Upper lobe of right lung (tissue), 1 donor: ENCODE measurements at places on chromosomes 12 and 14. TPM values are rescaled to one million over a fixed set of nuclear protein-coding genes. Genes with fewer than 3 reads are reported as not detected.

The CMA1 gene
- 1.4 TPM for total RNA-seq

DNA sequence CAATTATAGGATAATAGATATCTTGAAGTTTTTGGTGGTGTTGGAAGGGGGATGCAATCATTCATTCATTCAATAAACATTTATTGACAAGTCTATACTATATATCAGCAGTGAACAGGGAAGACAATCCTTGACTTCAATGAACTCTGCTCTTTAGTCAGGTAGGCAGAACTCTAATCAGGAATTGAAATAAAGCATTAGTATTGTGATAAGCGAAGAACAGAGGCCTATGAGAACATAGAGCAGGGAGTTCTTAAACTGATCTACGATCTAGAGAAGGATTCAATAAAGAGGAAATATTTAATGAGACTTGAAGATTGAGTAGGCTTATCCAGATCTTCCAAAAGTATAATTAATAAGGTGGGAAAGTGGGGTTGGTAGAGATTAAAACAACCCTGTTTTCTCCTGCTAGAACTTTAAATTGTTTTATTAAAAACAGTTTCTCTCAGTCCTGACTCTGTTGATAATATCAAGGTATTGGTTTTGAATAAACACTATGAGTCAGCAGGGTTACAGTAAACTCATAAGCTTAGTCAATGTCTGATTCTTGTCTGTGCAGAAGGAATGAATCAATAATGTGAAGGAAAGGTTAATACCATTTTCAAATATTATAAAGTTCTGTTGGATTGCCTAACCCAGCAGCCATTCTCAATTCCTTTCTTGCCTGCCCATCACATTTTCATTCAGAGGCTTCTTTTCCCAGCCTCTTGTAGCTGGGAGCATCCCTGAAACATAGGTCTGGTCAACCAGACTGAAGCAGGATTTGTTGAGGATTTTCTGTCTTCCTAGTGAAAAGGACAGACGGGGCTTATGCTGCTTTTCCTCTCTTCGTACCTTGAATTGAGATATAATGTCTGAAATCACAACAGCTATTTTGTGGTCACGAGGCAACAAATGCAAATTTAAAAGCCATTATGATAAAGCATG is 38.9 kb upstream of the KTN1 start:
- no peaks in the 10 kb centered on the region for H3K27me3 ChIP-seq
- DNase-seq: no peak
- no peak overlapping the region for H3K4me3 ChIP-seq
- no peak overlapping the region for H3K27ac ChIP-seq

- H3K27me3 ChIP-seq: peaks cover 9% of the 10 kb centered on the region
- H3K27ac ChIP-seq: no peak overlapping the region
- no peak for DNase-seq
These were observed 5.4 kb upstream of the NGB start for GRCh38 chr14:77276295-77276935.

The PMEL gene
- 4.9 TPM for total RNA-seq

- H3K36me3 ChIP-seq: no peaks in the 10 kb centered on the region
- H3K27me3 ChIP-seq: no peaks in the 10 kb centered on the region
- no peaks in the 10 kb centered on the region for H3K4me1 ChIP-seq
- H3K4me3 ChIP-seq: no peak overlapping the region
- no peak overlapping the region for H3K27ac ChIP-seq
These were observed 2.3 kb downstream of the CLECL1 start for GRCh38 chr12:9730591-9730990.

The GALNT4 gene
- 7.8 TPM for total RNA-seq

The PLCZ1 gene
- not detected for total RNA-seq

DNA sequence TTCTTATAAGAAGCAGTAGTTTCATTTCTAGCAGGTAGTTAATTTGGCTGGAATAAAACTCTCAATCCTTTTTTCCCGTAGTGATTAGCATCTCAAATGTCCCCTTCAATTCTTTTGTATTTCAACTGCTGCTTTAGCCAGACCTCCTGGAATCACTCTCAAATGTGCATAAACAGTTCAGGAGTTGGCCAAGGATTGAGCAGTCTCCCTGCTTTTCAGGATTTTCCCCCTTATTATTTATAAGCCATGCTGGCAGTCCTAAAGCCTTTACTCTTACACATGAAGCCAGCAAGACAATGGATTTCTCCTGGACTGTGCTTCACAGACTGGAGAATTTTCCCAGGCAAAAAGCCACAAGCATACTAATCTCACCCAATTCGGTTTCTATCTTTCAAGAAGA is 950.1 kb downstream of the VRK1 start:
- H3K27ac ChIP-seq: no peak overlapping the region
- no peaks in the 10 kb centered on the region for H3K27me3 ChIP-seq
- no peak overlapping the region for H3K4me3 ChIP-seq

DNA sequence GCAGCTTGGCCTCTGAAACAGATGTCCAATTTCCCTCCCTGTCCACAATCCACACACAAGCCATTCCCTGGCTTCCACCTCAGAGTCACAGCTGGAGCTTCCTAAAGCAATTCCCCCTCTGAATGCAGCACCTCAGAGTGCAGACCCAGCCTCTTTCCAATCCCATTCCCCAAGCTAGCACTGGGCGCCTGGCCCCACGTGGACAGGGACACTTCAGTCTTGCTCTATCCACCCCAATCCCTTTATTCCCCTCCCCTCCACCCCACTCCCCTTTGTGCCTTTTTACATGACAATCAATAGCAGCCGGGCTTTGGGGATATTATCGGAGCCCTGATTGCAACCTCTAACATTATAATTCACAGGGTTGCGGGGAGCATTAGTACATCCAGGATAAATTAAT is 292.6 kb downstream of the TTC8 start:
- no peaks in the 10 kb centered on the region for H3K4me1 ChIP-seq
- DNase-seq: no peak
- H3K36me3 ChIP-seq: no peaks in the 10 kb centered on the region

DNA sequence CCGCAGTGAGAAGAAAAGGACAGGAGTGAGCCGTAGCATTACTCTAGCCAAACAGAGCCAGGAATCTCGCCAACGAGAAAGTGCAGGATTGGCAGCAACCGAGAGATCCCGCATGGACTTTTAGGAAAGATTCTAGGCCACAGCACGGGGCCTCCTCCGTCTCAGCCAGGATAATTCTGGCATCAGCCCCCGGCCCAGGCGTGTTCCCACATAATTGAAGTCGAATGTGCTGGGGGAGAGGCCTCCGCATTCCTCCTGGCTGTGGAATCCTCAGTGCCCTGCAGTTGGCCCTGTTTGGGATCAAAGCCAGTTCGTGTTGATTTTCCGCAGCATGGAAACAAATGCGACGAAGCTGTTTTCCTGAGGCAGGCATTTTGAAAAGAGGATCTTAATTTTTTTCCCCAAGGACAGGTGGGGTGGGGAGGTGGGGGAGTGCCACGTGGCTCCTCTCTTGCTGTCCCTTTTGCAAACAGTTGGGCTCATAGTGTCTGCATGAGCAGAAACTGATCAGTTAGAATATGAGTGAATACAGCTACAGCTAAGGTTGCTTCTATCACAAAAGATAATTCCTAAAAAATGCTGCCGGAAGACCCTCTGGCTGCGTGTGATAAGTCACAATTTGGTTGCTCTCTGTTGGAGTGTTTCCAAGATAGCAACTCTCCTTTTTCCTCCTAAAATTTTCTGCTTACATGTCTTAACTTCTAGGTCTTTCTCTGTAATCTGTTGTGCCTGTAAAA is 37.3 kb upstream of the ATXN2 start:
- peaks cover 2% of the 10 kb centered on the region for H3K4me1 ChIP-seq
- H3K36me3 ChIP-seq: peaks cover 4% of the 10 kb centered on the region
- no peaks in the 10 kb centered on the region for H3K27me3 ChIP-seq
- H3K27ac ChIP-seq: peak overlapping the region; percentile 61
- H3K4me3 ChIP-seq: no peak overlapping the region
- DNase-seq: peak; percentile 66

- no peak overlapping the region for H3K27ac ChIP-seq
- H3K27me3 ChIP-seq: no peaks in the 10 kb centered on the region
- no peaks in the 10 kb centered on the region for H3K4me1 ChIP-seq
- no peak overlapping the region for H3K4me3 ChIP-seq
These were observed 14.5 kb upstream of the FBRSL1 start for GRCh38 chr12:132475304-132476037.

DNA sequence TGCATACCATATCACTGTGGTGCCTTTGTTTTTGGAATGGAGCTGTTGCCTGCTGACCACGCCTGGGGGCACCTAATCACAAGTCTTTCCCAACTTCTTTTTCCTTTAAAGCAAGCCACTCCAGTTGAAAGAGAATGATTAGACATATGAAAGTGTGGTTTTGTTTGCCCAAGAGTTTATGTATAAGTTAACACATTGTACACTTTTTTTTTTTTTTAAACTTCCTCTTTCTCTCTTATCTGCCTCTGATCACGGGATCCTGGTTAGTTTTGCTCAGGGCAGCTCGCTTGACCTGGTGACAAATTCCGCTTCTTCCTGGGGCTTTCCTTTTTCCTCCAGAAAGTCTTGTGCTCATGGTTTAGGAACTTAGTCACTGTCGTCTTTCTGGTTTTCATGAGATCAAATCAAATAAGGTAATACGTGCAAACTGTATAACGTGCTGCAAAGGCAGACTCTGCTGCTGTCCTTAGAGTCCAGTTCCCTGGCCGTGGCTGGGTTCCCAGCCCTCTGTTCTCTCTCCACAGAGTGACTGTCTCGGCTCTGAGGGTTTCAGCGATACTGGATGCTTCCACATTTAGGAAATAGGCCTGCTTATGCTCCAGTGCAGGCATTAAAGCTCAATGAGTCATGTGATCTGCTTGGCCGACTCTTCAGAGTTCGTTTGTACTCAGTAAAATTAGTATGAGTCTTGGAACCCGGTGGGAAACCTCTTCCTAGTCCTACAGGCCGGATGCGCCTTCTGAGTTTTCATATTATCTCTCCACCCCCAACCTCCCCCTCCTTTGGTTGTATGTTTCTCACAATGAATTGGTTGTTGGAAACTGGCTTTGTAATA is 15.2 kb downstream of the RASSF3 start:
- H3K27ac ChIP-seq: peak overlapping the region; percentile 86
- peaks cover 6% of the 10 kb centered on the region for H3K36me3 ChIP-seq
- no peaks in the 10 kb centered on the region for H3K27me3 ChIP-seq
- DNase-seq: peak; percentile 69
- H3K4me1 ChIP-seq: peaks cover 61% of the 10 kb centered on the region
- H3K4me3 ChIP-seq: peak overlapping the region; percentile 14

DNA sequence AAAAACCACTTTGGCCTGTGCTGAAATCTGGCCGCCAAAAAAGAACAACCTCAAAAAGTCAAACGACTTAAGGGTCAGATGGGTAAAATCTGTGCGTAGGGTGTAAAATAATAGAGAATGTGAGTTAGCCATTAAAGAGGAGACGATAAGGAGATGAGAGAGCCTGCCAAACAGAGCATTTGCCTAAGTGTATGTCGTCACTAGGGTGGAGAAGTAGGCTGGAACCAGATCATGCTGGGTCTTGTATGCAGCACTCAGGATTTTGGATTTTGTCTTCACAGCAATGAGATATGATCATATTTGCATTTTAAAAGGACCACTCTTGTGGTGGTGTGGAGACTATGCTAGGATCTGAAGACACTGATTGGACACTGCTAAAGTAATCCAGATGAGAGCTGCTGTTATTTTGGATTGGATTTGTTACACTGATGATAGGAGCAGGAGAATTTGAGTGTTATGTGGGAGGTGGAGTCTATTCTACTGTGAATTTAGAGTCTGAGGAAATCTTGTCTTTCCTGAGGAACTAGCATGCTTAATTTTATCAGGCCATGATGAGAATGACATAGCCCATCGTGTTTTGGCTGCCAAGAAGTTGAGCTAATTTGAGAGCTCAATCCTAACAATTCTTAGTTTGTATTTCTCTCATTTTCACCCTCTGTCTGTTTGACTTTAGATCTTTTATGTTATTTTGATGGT is 24.8 kb upstream of the DBX2 start:
- no peaks in the 10 kb centered on the region for H3K4me1 ChIP-seq
- no peak for DNase-seq
- H3K4me3 ChIP-seq: no peak overlapping the region
- H3K27ac ChIP-seq: no peak overlapping the region
- no peaks in the 10 kb centered on the region for H3K36me3 ChIP-seq

GRCh38 chr14:95133282-95133681 is 24.0 kb downstream of the DICER1 start:
- H3K4me1 ChIP-seq: peaks cover 25% of the 10 kb centered on the region
- H3K27me3 ChIP-seq: no peaks in the 10 kb centered on the region
- H3K27ac ChIP-seq: no peak overlapping the region
- H3K4me3 ChIP-seq: no peak overlapping the region
- peaks cover 29% of the 10 kb centered on the region for H3K36me3 ChIP-seq
- no peak for DNase-seq

The SLC25A21 gene
- total RNA-seq: 0.35 TPM

The DHH gene
- total RNA-seq: 2.1 TPM

DNA sequence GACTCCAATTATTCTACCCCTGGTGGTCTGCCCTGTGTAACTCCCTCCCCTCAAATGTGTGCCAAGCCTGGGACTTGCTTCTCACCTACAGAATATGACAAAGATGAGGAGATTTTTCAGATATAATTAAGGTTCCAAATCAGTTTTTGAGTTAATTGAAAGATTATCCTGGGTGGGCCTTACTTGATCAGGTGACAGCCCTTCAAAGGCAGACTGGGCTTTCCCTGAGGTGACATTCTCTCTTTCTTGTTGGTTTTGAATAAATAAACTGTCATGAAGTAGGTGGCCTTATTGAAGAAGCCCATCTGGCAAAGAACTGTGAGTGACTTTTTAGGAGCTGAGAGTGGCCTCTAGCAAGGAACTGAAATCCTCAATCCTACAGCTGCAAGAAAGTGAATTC is 106.0 kb downstream of the BRMS1L start:
- H3K36me3 ChIP-seq: no peaks in the 10 kb centered on the region
- DNase-seq: no peak
- no peaks in the 10 kb centered on the region for H3K4me1 ChIP-seq
- no peaks in the 10 kb centered on the region for H3K27me3 ChIP-seq

GRCh38 chr12:50640321-50640939 is 123.5 kb upstream of the ATF1 start:
- no peak overlapping the region for H3K4me3 ChIP-seq
- peaks cover 6% of the 10 kb centered on the region for H3K4me1 ChIP-seq
- DNase-seq: no peak
- H3K27me3 ChIP-seq: no peaks in the 10 kb centered on the region
- peaks cover 14% of the 10 kb centered on the region for H3K36me3 ChIP-seq

The PRR4 gene
- 1.7 TPM for total RNA-seq

DNA sequence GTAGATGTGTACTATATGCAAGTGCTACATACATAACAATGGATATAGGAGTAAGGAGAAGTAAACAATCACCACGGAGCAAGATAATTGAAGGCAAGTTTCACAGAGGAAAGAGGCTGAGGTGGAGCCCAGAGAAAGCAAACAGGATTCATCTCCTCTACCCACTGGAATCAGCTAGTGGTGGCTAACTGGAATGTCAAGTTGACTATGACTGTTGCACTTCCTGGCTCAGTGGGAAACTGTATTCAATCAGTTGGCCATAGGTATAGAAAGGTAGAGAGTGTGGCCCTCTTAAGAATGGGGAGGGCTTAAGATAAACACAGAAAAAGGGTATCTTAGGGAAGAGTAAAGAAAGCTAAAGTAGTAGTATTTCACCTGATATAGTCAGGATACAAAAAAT is 62.4 kb downstream of the MAP4K5 start:
- H3K36me3 ChIP-seq: peaks cover 71% of the 10 kb centered on the region
- H3K27ac ChIP-seq: no peak overlapping the region
- no peak for DNase-seq
- no peak overlapping the region for H3K4me3 ChIP-seq
- no peaks in the 10 kb centered on the region for H3K27me3 ChIP-seq

The PIWIL1 gene
- total RNA-seq: not detected
